Suppressor macrophage treated with lipopolysaccharide for 4 hours (primary cell): ENCODE measurements at places on chromosomes 6 and 20.

GRCh38 chr6:132135409-132135808 lies 184.2 kb upstream of the CCN2 start:
- no peak for DNase-seq

DNA sequence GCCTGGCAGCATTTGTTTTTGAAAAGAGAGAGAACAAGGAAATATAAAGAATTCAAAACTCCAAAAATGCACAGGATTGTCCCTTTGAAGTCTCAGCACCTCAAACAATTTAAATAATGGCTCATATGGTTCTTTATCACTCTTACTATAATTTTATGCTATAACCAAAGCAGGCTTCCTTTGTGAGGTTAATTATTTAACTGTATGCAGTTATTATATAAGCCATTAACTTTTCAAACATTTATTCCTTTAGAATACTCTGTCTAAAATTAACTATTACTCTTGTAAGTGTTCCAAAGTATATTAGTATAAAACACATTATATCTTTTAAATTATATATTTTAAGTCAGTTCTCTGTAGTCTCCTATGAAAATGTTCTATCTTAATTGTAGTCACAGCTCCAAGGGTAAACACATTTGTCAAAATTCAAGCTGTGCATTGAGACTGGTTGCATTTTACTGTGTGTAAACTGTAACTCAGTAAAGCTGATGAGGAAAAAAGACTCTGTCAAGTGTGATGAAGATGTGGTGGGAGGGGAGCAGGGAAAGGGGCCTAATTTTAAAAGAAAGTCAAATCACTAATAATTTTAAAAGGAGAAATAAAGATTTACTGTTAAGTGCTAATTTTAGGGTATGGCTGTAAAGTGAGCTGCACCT lies 20.0 kb upstream of the PLAGL1 start:
- DNase-seq, result no peak

- no peak for DNase-seq
Measured at GRCh38 chr6:145080651-145081050, 654.7 kb downstream of the EPM2A start.

DNA sequence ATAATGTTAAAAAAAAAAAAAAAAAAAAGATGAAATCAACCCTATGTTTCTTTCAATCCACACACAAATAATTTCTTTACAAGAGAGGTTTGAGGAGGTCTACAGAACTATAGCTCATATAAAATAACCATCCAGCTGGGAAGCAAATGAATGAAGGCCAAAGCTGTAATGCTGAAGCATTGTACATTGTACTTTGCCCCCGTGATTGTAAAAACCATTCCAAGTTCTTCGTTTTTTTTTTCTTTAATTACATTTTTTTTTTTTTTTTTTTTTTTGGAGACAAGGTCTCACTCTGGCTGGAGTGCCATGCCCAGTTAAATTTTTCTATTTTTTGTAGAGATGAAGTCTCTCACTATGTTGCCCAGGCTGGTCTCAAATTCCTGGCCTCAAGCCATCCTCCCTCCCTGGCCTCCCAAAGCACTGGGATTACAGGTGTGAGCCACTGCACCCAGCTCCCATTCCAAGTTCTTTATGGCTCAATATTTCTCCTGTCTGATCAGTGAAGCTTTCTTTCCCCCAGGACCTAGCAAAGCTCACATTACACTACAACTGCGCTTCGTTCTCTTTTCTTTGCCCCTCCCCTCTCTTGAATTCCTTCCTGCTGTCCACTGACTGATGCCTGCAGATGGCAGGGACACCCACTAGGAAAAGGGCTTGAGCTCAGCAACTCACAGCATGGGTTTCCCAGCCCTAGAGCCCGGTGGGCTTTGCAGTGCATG lies 53.0 kb upstream of the NOP56 start:
- no peak for DNase-seq

- DNase-seq, result no peak
Measured at GRCh38 chr6:56715741-56716140, 73.1 kb upstream of the DST start.

GRCh38 chr20:59017493-59018231 lies 1.6 kb upstream of the TUBB1 start:
- DNase-seq, result no peak

DNA sequence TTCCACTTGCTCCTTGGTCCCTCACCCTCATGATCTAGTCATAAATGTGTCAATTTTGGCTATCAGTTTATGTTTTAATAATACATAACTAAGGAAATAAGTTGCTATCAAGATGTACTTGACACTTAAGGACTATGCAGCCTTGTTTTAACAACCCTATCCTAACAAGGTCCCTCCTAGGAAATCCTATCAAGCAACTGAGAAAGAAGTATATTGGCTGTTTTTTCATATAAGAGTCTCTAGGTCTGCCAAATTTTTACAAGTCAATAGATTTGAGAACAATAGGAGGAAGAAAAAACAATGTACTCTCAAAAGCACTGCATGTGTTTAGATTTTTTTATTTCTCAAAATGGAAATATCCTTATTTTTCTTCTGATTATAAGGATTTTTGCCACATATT lies 14.7 kb downstream of the FILIP1 start:
- no peak for DNase-seq

- peak; percentile 60 for DNase-seq
Measured at GRCh38 chr6:35970181-35970580, 49.3 kb upstream of the SRPK1 start.

DNA sequence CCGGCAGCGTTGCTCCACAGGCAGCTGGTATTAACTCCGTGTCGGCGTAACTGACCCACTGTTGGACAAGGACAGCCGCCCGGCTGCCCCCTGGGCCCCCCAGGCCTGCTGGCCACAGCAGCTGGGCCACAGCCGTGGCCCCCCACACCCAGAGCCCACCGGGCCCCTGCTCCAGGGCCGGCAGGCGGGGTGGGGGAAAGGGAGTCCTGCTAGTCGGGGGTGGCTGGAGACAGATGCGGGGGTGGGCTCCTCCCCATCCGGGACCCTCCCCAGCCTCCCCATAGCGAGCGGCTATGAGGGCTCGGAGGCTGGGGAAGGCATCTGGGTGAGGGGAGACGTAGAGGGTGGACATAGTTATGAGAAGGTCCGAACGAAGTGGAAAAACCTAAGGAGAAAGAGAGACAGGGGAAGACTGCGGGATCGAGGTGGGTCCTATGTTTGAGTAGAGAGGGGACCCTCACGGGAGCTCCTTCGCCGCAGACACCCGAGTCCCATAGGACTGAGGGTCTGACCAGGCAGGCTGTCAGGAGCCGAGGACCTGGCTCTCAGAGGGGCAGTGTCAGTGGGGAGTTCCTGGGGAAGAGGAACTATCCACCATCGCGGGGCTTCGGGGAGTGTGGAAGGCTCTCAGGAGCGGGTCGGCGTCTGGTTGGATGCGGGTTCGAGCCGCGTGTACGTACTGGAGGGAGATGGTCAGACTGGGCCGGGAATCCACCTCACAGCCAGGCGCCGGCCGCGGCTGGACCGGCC lies 511 bp downstream of the VARS1 start:
- DNase-seq, result no peak

DNA sequence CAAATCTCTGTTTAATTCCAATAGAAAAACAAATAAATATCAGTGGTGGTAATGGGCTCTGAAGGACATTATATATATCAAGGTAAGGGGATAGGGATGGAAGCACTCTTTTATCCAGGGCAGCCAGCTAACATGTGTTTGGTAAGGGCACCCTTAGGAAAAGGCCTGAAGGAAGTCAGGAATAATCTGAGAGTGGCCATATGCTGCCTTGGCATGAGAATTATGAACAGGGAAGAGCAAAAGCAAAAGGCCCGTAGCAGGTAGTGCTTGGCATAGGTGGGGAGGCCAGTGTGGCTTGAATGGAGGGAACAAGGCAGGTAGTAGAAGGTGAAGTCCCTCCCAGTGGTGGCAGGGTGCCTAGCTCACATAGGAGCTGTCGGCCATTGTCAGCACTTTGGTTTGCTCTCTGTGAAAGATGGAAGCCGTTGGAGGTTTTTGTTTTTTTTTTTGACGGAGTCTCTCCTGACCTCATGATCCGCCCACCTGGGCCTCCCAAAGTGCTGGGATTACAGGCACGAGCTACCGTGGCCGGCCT lies 39.6 kb upstream of the CSE1L start:
- no peak for DNase-seq

DNA sequence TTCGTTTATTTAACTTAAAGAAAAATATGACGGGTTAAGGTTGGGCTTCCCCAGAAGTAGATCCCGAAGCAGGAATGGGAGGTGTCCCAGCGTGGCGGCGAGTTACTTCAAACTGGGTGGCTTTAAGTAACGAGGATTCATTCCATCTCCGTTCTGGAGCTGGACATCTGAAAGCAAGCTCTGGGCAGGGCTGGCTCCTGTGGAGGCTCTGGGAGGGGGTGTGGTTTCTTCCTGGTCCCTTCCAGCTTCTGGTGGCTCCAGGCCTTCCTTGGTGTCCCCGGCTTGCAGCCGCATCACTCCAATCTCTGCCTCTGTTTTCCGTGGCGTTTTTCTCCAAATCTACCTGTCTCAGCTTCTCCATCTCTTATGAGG lies 47.3 kb upstream of the BHLHE23 start:
- no peak for DNase-seq

- DNase-seq, result no peak
Measured at GRCh38 chr6:132865364-132865763, 51.0 kb downstream of the RPS12 start.

- DNase-seq, result no peak
Measured at GRCh38 chr20:57895161-57895855, 185.5 kb upstream of the PMEPA1 start.

DNA sequence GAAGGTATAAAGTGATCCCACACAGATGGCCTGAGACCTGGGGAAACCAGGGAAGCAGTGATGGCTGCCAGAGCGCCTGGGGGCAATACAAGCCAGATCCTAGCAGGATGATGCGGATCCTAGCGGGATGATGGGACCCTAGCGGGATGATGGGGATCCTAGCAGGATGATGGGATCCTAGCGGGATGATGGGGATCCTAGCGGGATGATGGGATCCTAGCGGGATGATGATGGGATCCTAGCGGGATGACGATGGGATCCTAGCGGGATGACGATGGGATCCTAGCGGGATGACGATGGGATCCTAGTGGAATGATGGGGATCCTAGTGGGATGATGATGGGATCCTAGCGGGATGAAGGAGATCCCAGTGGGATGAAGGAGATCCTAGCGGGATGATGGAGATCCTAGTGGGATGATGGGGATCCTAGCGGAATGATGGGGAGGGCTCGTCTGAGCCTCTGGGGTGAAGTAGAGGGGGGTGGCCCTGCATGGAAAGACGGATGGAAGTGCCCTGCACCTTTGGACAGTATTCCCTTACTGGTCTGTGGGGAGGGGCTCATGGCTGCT lies 44.2 kb upstream of the CDH22 start:
- DNase-seq, result no peak

GRCh38 chr20:40821429-40821828 lies 132.4 kb upstream of the MAFB start:
- no peak for DNase-seq

DNA sequence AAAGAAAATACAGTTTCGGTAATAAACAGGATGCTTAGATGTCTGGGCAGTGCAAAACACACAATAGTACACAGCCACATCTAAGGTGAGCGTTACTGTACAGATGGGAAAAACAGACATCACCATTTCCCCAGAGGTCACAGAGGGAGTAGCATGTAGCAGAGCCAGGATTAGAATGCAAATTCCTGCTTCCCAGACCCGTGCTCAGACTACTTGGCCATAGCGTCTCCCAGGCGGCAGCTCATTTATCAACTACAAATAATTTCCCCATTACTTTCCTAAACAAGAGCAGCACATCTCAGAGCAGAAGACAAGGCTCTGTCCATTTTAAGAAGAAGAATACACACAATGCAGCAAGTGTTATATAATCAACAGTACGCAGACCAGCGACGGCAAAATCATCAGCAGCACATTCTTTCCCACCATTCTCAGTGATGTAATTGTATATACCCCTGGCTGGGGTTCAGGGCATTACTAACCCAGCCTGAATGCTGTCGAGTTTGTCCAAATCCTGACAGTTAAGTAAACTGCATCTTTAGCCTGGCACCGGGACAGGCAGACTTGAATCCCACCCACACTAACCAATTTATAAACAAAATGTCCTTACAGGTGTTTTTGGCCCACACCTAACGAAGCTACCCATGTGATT lies 61.9 kb downstream of the CNKSR3 start:
- no peak for DNase-seq

DNA sequence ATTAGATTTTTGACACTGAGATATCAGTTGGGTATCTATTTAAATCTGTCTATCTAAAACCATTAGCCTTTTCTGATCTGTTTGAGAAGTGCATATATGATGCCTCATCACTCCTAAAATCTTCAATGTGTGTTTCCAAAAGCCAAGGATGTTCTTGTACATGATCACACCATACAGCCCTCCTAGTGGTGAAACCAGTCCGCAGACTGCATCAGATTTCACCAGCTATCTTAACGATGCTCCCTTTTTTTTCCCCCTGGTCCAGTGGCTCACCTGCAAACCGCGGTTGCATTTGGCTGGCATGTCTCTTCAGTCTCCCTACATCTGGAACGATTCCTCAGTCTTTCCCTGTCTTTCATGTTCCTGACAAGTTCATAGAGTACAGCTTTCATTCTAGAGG lies 4.0 kb downstream of the KIZ start:
- no peak for DNase-seq

- no peak for DNase-seq
Measured at GRCh38 chr6:16481697-16482399, 243.5 kb downstream of the GMPR start.

DNA sequence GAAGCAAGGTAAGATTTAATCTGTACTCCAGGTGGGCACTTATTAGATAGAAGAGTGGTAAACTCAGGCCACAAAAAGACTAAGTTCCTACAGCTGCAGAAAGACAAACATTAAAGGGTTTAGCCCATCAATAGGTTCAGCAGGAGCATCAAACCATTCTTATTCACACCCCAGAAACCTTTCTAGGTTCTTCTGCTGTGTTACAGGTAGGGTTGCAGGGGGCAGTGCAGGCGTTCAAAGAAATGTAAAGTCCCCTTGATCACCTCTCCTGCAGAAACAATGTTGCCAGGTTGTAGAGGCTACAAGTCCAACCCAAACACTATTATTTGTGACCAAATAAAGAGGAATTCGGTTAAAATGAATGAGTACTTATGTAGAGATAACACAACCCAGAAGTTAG lies 31.8 kb downstream of the PHACTR1 start:
- no peak for DNase-seq

GRCh38 chr6:85449388-85449817 lies 480 bp upstream of the NT5E start:
- DNase-seq, result peak; percentile 10
